Heart left ventricle (tissue), 16 donors: ENCODE measurements at places on chromosomes 4 and X. TPM values are rescaled to one million over a fixed set of nuclear protein-coding genes. Genes with fewer than 3 reads are reported as not detected.

Gene SMIM10L2A
- total RNA-seq: 1.9 TPM

Gene CYLC1
- total RNA-seq: not detected

- no peak for DNase-seq
These were observed 797 bp downstream of the CD99L2 start for GRCh38 chrX:150897421-150898320.

DNA sequence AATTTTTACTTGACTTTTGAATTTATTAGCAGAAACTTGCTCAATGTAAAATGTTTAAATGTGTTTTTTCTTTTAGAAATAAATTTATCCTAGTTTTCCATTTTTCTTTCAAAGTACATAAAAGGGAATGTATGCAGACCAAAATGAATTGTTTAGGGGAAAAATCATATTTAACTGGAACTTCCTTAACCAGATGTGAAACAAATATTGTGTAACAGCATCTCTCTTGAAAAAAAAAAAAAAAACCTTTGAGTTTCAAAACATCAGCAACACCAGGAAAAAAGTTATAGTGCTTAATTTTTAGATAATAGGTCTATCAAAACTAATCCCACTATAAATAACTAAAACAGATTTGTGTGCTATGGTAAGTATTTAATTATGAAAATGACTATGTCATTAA, 14.5 kb upstream of the CCNA2 start:
- DNase-seq: no peak

Gene EDNRA
- 20.5 TPM for total RNA-seq

DNA sequence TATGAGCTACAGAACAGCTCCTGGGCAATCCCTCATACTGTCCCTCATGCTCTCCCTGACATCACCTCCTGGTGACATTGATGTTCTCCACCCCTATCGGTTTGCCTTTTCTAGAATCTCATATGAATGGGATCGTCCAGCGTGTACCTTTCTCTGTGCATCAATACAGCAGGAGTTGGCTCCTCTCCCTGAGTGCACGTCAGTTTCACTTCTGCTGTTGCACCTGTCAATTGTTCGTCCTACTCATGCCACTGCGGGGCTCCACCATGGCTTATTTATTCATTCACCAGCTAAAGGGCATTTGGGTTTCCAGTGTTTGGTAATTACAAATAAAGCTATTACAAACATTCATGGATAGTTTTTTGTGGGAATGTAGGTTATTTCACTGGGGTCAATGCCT, 269.1 kb upstream of the ZFP42 start:
- DNase-seq: no peak

DNA sequence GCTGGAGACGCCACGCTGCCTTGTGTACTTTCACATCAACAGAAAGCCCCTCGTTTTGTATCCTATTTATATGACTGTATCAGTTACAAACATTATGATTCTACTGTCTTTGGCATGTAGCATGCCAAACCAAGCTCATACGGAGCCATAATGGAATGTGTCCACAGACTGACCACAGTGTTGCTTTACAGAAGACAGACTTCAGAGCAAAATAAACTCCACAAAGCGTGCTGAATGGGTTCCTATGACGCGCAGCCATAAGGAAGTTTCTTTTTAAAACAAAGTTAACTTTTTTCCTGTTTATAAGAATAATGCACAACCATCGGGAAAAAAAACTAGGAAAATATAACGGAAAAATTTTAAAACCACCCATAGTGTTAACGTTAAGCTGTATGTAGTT, 136.0 kb downstream of the STOX2 start:
- DNase-seq: no peak
